ENCODE measurements at places on chromosomes 13 and 19. TPM values are rescaled to one million over a fixed set of nuclear protein-coding genes. Genes with fewer than 3 reads are reported as not detected.

The VRK3 gene
- 20.4 TPM for total RNA-seq

The CBARP gene
- total RNA-seq = 10.8 TPM

The MED16 gene
- 62.3 TPM for total RNA-seq

The KLK2 gene
- 0.69 TPM for total RNA-seq

The SLC8A2 gene
- total RNA-seq = 11.6 TPM

The AZU1 gene
- 1.4 TPM for total RNA-seq

The SIGLEC14 gene
- total RNA-seq = not detected

The ZNF208 gene
- not detected for total RNA-seq

The SIGLEC5 gene
- total RNA-seq = not detected

The TMEM59L gene
- total RNA-seq = 6.8 TPM

The TICAM1 gene
- 0.38 TPM for total RNA-seq

The CCDC194 gene
- not detected for total RNA-seq

The NCR1 gene
- 0.78 TPM for total RNA-seq

The TMPRSS9 gene
- 0.16 TPM for total RNA-seq

The FCAR gene
- total RNA-seq = not detected

The PPFIA3 gene
- 22.6 TPM for total RNA-seq

The SYT3 gene
- total RNA-seq = 16.4 TPM

The ZNF600 gene
- total RNA-seq = 5.1 TPM

The TMTC4 gene
- 50.0 TPM for total RNA-seq

The DAND5 gene
- total RNA-seq = 0.28 TPM

The CTXN1 gene
- total RNA-seq = 53.1 TPM

The TMEM86B gene
- total RNA-seq = 3.2 TPM

The CEACAM4 gene
- total RNA-seq = not detected

The C3 gene
- total RNA-seq = 4.8 TPM

The DCT gene
- not detected for total RNA-seq

The C19orf73 gene
- total RNA-seq = 8.1 TPM

The MIR17HG gene
- total RNA-seq = 44.8 TPM

The ZNF793 gene
- 11.4 TPM for total RNA-seq

The ZNF568 gene
- total RNA-seq = 10.5 TPM

The NOVA2 gene
- total RNA-seq = 14.9 TPM

The RLN3 gene
- not detected for total RNA-seq

The PDX1 gene
- total RNA-seq = not detected

The RYR1 gene
- total RNA-seq = 17.3 TPM

The CYP2B6 gene
- total RNA-seq = 1.2 TPM

The GFY gene
- total RNA-seq = not detected

The TTC9B gene
- total RNA-seq = 0.63 TPM

The PLVAP gene
- total RNA-seq = not detected

The CHST8 gene
- 23.8 TPM for total RNA-seq

The TMC4 gene
- total RNA-seq = 0.58 TPM

The B9D2 gene
- total RNA-seq = 2.7 TPM

The ACER1 gene
- not detected for total RNA-seq

The KLC3 gene
- total RNA-seq = 6.4 TPM

The CGB5 gene
- total RNA-seq = not detected

The TEX30 gene
- total RNA-seq = 10.5 TPM

The NLRP11 gene
- total RNA-seq = not detected

The ZNF709 gene
- 1.8 TPM for total RNA-seq

The TYROBP gene
- not detected for total RNA-seq

The RPL28 gene
- 737 TPM for total RNA-seq

The GIPR gene
- 0.19 TPM for total RNA-seq

The KLK12 gene
- not detected for total RNA-seq

Measured in GM23338 (cell line).